CD4-positive, alpha-beta T cell treated with Interleukin-15 for 1 hour (primary cell): ENCODE measurements at places on chromosomes 5 and 9.

DNA sequence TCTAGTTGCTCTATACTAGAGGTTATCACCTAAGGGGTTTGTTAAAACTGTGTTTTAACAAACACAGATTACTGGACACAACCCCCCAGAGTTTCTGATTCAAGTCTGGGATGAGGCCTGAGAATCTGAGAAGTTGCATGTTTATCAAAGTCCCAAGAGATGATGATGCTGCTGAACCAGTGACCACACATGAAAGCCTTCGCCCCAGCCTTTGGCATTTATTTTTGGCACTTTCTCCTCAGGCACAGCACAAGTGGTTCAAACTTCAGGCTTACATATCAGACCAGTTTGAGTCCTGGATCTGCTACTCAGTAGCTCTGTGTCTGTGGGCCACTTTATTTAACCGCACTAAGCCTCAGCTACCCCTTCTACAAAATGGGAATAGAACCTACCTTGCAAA lies 407.2 kb upstream of the PIK3R1 start:
- DNase-seq = no peak

DNA sequence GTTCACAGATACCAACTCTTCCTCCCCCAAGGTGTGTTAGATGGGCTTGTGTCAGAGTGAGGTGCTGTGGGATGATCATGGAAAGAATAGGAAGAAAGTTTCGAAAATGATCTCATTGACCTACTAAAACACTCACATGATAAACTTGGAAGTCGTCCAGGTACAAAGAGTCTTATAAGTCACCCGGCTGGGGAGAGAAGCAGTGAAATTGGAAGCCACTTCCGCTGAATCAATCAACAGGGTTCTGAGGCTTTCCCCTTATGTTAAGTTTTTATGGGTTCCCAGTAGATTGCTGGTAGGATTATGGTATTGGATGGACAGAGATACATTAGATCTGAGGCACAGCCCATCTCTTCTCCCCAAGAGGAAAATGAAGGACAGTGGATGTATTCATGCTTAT lies 218.8 kb upstream of the MSX2 start:
- DNase-seq = no peak

GRCh38 chr9:121637713-121638220 lies 13.7 kb upstream of the DAB2IP start:
- DNase-seq = no peak

DNA sequence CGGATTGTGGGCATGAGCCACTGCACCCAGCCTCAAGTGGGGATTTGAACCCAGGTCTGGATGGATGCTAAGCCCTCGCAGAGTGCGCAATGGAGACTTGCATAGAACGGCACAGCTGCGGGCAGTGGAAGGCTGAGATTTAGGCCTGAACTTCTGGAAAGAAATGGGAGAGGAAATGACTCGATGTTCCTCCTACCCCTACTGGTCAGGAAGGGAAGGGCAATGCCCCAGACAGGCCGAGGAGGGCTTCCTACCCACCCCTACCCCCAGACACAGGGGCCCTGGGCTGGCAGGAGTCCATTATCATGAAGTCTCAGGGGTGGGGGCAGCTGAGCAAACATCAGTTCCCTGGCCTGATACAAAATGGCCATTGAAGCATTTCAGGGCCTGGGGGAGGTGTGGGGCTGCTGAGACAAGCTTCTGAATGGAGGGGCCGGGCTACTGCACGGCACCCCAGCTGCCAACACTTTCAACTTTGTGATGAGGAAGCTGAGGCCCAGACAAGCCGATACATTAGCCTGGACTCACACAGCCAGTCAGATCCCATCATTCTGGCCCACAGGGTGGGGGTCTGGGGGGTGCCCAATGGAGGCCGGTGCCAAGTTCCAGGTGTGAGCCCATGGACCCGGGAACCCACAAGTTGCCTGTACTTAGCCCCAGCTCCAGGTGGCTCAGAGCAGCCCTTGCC lies 13.5 kb upstream of the WDR38 start:
- no peak for DNase-seq

GRCh38 chr9:134814598-134815215 lies 65.9 kb upstream of the FCN2 start:
- no peak for DNase-seq

DNA sequence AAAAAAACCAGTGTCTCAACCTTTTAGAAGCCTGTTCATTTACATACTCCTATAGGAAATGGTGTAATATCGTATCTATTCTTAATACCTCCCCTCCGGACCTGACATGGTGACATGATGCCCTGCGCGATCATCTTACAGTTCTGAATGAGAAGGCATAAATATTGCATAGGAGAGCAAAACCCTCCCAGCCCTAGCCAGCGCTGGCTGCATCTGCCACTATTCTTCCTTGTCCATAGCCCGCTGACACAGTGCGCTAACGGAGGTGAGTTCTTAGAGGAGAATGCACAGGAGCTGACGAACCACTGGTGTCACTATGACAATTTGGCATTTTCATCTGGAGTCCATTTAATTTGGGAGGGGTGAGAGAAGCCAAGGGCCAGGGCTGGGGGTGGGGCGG lies 290.1 kb downstream of the EFNA5 start:
- DNase-seq = no peak

DNA sequence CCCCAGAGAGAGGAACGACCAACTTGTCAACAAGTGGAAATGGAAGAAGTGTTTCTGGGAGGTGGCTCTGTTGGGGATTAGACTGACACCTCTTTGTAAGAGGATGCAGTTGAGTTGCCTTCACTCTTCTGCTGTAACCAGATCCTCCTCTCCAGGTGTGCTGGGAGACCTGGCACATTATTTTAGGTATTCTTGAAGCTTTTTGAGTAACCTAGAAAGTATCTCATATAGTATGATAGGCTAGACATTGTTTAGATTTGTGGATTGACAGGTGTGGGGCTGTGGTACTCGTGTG lies 21.6 kb downstream of the SNX30 start:
- no peak for DNase-seq

- no peak for DNase-seq
Measured at GRCh38 chr9:133914442-133915342, 77.4 kb downstream of the VAV2 start.

GRCh38 chr9:6924988-6925563 lies 167.3 kb downstream of the KDM4C start:
- no peak for DNase-seq

- no peak for DNase-seq
Measured at GRCh38 chr5:136251502-136252169, 58.7 kb upstream of the SMIM32 start.

DNA sequence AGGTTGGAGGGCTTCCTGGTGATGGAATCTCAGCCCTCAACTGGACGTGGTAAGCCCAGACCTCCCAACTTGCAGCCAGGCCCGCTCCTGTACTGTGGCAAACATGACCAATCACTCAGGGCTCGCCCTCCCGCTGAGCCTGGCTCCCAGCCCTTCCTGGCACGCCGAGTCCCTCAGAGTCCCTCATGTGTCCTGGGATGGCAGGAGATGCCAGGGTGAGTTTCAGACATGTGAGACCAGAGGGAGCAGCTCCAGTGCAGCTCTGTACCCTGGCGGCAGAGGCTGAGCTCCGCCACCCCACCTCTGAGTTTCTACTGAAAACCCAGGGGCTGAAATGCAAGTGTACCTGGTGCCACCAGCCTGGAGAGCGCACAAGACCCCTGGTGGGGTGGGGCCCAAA lies 42.0 kb upstream of the RXRA start:
- DNase-seq = no peak

DNA sequence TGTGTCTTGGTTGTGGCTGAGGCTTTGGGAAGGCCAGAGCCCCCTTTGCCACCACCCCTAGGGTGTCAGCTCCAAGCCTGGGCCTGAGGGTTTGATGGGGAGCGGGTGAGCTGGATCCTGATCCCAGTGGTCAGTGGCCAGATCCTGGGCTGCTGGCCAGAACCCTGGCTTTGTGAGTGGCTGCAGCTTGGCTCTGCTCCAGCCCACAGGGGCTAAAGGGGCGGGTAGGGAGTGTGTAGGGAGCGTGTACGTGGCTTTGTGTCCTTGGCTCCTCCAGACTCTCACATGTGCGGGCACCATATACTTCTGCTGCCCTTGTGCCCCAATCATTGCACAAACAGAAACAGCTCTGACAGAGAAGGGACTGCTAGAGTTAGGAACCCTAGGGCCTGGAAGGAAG lies 1.2 kb upstream of the IL11RA start:
- no peak for DNase-seq

DNA sequence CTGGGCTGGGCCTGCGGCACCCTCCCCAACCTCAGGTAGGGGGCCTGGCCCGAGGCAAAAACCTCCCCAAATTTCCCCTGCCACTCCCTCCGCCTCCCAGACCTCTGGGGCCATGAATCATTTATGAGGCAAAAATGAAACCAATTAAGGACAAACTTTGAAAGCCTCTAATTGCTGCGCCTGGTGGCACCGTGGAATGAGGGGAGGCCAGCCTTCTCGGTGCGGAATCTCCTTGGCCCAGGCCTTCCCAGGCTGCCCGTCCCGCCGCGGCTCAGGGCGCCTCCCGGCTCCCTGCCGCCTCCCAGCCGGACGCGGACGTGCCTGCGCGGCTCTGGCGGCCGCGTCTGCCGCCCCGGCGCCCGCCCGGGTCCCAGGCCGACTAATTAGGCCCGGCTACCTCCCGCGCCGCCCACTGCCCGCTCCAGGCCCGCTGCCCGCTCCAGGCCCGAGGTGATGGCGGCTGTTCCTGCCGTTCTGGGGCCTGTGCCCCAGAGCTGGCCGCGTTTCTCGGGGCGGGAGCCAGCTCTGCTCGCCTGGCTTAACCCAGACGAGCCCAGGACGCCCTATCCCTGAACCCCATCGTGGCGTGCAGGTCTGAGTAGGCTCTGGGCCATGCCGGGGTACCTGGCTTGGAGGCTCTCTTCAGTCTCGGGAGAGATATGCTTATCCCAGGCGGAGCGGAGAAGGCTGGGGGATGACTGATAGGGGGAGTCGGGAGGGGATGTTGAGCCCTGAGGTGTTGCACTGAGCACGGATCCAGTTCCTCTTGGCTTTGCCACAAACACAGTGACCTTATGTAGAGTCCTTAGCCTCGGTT lies 20.1 kb downstream of the CXXC5 start:
- DNase-seq = no peak

DNA sequence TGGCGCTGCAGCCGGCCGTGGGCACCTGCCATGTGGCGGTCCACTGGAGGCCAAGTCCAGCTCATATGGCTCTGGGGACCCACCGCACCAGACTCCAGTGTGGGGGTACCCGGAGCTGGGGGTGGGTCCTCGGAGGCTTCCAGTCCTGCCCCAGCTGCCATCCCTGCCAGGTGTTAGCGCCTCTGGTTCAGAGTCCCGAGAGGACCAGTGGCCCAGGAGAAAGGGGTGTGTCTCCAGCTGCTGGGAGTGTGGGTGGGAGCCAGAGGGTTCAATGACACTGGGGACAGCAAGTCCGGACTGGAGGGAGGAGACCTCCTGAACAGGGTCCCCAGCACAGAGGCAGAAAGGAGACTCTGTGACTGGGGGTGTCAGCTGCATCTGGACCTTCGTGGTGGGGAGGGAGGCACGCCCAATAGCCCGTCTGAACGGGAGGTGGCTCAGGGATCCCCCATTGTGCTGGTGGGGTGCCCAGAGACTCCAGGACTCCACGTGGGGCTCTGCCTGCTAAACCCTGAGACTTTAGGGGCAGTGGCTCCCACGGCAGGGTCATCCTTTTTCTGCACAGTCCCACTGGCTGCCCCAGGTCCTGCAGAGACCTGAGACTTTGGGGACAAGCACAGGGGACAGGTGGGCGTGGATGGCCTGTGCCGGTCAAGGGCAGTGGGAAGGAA lies 2.4 kb upstream of the AHRR start:
- no peak for DNase-seq

DNA sequence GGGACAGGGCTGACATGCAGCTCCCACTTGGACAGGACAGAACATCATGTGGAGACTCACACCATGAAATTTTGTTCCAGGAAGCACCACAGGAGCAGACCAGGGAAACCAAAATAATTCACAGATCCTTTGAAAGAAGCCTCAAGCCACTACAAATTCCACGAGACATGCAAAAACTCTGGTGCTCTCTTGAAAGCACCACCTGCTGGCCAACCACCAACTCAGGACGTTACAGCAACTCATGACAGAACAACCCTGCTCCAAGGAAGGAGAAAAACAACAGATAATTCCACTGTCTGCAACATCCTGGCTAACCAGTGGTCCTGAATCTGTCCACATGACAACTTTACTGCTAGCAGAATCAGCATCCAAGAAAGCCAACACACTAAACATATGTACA lies 516.0 kb downstream of the SPATA31D1 start:
- no peak for DNase-seq

GRCh38 chr5:181153814-181154213 lies 6.4 kb downstream of the OR2V2 start:
- no peak for DNase-seq

GRCh38 chr5:53616939-53617549 lies 56.6 kb downstream of the NDUFS4 start:
- no peak for DNase-seq

- DNase-seq = no peak
Measured at GRCh38 chr9:20689833-20690232, 5.8 kb downstream of the FOCAD start.

DNA sequence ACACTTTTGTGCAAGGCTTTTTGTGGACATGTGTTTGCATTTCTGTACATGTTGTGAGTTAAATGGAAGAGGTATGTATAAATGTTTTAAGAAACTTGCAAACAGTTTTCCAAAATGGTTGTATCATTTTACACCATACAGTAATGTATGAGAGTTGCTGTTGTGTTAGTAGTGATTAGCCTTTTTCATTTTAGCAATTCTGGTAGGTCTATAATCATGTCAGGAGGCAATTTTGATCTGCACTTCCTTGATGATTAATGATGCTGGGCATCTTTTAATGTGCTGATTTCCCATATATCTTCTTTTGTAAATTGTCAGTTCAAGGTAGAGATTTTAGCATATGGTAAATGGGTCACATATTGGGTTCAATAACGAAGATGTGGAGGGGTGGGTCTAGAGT lies 87.3 kb downstream of the ANKRD18B start:
- DNase-seq = no peak

- DNase-seq = no peak
Measured at GRCh38 chr5:77266291-77266690, 55.8 kb downstream of the PDE8B start.
